ENCODE measurements at places on chromosomes 1 and 21.
A peak's percentile ranks its signal among the peaks of the same experiment; 100 is the strongest.

GRCh38 chr21:34894401-34894800 is 154.7 kb downstream of the RUNX1 start:
- DNase-seq: no peak

DNA sequence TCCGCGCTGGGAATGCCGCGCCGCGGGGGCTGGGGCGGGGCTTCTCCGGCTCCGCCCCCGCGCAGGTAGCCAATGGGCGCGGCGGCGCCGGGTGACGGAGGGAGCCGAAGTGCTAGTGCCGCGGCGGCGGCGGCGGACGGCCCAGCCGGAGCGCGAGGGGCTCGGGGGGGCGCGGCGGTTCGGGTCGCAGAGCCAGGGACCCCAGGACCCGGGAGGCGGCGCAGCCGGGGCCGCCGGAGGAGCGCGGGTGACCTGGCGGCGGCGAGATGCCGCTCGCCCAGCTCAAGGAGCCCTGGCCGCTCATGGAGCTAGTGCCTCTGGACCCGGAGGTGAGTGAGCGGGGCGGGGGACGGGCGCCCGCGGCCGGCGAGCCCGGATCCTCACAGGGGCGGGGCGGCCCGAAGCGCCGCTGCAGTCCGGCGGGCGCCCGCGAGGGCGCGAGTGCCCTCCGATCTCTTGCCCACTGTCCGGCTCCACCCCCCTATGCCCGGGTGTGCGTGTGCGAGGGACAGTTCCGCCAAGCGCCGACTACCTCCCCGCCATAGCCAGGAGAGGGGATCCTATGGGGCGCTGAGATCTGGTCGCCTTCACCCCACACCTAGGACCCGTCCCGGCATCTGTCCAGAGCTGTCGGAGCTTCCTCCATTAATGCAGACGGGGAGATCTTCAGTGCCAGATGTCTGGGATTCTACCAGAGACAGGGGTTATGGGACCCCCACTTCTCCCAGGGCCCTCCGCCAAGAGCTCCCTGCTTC is at the start of gene RPS6KA1:
Gene RPS6KA1, plus strand, starts transcription at position 107 of the 755 bp plus-strand sequence. Its CDS starts 160 bp downstream, at position 267.
- DNase-seq: peak; percentile 65

DNA sequence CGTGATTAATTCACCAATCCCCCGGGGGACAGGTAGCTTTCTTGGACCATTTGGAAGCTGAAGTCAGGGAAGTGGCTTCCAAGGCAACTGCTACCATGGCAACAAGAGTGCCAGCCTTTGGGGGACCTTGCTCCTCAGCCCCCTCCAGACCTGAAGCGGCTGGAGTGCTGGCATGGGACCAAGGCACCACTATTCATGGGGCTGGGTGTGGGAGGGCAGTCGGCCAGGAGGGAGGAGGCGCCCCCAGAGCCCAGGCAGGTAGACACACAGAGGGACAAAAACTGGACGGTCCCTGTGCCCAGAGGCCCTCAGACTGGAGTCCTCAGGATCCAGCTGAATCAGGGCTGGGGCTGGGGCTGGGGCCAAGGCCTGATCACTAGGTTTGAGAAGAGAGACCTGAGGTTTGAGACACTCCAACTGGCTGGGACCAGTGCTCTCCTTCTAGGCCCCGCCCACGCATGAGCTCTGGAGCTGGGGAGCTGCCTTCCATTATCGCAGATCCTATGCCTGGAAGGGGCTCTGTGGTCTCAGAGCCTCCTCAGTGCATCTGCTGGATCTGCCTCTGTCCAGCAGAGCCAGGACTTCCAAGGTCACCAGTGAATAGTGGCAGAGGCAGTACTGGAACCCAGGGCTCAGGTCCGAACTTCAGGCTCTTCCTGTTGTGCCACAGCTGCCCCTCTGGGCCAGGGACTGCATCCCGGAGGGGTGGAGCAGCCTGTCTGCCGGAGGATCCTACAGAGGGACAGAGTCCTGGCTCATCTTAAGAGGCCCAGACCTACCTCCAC is 3.3 kb upstream of the KNCN start:
- DNase-seq: no peak

DNA sequence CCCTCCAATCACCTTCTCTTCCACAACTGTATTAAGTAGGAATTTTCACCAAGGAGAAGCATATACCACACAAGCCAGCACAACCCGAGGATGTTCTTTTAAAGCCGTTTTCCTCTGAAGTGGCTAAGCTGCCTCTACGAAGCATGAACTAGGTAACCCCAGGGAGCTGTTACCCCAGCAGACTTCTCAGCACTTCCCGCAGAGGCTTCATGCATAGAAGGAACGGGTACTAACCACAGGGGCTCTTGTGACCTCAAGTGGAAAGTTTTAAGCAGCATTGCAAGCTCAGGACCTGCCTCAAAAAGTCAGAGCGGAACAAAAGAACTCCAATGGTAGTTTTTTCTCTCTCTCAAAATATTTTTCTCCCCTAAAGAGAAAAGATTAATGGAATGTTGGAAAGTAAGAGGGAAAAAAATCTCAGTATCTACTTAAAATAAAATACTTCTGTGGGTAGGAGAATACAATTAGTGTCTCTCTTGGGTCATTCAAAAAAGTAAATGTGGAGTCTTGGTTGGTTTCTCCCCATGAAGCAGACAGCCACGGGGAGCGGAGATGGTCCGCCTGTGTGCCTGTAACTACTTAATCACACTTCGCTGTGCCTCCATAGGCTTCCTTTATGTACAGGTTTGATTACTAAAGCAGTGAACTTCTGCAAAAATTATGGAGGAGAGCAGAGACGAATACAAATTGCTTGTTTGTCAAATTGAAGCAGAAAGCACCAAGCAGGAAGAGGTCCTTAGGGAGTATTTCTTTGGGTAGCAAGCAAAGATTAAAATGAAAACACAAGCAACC is 40.9 kb downstream of the STX6 start:
- no peak for DNase-seq

DNA sequence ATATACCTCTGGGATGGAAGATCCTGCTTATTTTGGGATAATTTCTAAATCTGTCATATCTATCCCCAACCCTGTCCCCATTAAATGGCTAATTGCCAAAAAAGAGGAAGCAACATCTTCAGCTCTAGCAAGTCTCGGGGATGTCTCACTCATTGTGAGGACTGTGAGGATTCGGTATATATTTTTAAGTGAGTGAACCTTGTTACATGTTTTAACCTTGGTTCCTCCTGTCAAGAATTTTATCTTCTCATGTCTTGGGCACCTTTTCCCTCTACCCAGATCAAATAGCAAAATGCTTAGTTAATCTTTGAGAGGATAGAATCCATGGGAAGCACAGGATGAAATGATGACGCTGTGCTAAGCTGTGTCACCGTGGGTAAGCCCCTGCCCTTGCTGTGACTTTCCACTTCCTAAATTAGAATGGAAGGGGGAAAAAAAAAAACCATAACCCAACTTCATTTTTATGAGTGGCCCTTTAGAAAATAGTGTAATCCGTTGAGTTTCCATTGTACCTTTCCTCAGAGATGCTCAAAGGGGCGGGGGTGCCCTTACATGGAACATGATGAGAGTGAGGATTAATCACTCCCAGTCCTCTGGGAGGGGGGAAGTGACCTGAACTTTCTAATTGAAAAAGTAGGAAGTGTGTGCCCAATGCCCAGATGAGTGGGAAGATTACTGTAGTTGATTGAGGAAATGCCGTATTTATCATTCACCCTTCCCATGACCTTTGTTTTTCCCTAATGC is 7.6 kb downstream of the ATP1A1 start:
- no peak for DNase-seq

DNA sequence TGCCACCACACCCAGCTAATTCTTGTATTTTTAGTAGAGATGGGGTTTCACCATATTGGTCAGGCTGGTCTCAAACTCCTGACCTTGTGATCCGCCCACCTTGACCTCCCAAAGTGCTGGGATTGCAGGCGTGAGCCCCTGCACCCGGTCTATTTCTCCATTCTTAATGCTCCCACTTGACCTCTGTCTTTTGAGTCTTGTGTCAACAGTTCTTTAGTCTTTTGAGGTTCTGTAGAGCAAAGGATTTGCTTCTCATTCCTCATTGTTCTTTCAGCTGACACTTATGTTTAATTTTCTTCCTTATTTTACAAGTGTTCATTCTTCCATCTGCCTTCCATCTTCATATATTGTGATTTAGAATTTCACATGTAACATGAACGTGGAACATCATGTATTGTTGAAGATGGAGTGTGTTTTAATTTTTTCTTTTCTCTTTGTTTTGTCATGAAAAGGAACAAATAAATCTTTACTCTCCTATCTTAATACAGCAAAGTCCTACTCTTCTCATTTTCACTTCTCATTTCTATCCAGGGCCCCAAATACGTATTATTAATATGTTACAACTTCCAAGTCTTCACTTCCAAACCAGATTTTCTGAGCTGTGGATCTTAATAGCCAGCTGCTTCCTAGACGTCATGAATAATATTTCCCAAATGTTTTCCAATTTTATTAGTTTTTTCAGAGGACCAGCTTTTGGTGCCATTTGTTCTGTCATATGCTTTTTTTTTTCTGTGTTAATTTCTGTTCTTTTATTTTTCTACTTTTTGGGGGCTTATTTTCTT is 16.9 kb downstream of the MTF2 start:
- DNase-seq: no peak

- DNase-seq: no peak
Observed at GRCh38 chr21:16569679-16570078, 839.9 kb downstream of the USP25 start.

- DNase-seq: no peak
Observed at GRCh38 chr1:162389971-162390370, 8.4 kb downstream of the C1orf226 start.

DNA sequence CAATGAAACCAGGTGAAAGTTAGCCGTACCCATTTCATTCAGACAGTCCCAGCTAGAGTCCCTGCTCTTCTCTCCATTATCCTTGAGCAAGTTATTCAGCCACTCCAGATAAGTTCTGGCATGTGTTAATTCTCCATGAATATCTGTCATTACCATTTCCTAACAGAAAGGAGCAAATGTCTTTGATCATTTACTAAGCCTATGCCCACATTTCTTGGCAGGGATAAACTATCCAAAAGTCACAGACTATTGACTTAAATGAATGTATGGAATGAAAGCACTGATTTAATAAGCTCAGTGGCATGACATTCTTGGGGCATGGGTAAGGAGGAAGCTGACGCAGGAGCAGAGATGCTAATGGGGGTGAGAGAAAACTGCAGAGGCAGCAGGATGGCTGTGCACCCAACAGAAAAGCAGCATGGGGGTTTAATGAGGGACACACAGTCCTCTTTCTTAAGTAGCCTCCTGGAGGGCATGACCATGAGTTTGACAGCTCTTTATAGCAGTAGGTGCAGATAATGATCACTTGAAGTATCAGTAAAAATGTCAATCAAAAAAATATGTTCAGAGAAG is 17.6 kb upstream of the DHCR24 start:
- DNase-seq: no peak

GRCh38 chr1:19140465-19140864 is 69.6 kb downstream of the UBR4 start:
- DNase-seq: no peak
